ENCODE measurements at places on chromosomes 1 and 21.

- DNase-seq, result peak; percentile 44
Measured at GRCh38 chr1:46246548-46247435, 771 bp upstream of the RAD54L start.

DNA sequence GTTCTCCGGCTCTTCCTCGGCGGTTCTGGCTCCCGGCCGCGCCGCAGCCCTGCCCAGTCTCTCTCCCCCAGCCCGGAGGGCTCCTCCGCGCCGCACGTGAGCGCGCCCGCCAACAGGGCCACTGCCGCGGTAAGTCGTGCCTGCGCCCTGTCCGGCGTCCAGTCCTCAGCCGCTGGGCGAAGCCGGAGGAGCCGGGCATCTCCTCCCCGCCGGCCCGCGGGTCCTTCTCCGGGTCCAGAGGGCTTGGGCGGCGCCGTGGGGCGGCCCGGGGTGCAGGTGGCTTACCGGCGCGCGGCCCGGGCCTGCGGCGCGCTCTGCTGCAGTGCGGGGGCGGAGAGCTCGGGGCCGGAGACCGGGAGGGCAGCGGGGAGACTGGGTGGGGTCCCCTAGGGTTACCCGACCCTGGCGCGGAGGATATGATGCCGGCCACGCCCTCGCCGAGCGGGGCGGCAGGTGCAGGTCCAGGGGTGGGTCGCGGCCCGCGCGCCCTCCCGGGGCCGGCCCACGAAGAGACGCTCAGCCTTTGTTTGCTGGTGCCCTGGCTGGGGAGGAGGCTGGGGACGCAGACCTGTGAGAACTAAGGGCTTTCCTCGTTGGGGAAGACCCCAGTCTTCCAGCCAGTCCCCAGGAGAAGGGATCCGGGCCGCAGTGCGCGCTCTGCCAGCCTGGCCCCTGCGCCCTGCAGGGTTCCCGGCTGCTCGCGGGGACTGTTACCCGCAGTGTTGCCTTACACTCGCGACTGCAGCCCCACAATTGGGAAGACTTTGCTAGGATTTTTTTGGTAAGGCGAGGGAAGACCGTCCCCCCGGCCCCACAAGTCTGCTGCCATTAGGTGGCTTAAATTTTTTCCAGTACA is at the start of gene DOP1B:
DOP1B (plus strand) TSS at position 10 of the 856 bp plus-strand sequence. CDS start 7,910 bp downstream, outside the sequence.
- peak; percentile 23 for DNase-seq

- DNase-seq, result no peak
Measured at GRCh38 chr1:22518379-22518778, 44.9 kb upstream of the EPHA8 start.

GRCh38 chr1:14811573-14811972 is 213.1 kb downstream of the KAZN start:
- no peak for DNase-seq

GRCh38 chr1:218494449-218494852 is 149.3 kb downstream of the TGFB2 start:
- no peak for DNase-seq

DNA sequence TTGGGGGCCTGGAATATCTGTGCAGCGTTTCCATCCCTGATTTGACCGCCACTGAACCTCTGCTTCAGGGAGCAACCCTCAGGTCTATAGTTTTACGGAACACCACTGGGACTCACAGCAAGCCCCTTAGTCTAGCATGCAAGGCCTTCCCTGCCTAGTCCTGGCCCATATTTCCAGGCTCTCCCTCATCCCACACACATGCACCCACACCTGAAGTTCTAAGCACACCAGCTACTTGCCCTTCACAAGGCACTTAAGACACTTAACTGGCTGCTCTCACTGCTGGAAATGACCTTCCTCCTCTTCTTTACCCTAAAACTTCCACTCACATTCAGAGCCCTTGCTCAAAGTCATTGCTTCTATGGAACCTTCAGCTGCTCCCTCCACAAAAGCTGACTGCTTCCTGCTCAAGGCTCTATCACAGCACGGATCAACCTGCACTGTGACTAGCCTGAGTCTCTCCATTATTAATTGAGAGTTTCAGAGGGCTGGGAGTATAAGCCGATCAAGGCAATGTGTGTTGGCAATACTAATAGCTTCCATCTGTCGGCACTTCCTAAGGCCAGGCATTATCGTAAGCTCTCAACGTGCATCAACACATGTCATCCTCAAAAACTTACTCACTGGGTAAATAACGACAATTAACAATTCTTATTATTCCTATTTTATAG is 84.3 kb downstream of the RRAGC start:
- no peak for DNase-seq

DNA sequence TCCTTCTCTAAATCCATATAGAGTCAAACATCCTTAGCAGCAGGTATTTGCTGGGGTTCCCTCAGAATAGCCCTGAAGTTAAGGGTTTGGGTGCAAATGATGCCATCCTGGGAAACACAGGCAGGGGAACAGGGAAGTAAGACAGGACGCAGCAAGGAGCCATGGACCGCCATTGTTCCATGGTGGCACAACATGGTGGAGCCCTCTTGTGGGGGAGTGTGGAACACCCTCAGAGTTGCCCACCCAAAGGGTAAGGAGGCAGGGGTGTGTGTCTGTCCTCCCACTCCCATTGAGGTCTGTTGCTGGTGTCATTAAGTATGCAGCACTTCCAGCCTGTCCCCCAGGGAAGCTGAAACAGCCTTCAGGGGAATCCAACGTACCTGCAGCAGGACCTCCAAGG is 20.4 kb upstream of the RCAN1 start:
- no peak for DNase-seq

- peak; percentile 24 for DNase-seq
Measured at GRCh38 chr1:6348511-6349191, 44.9 kb downstream of the ACOT7 start.

- DNase-seq, result no peak
Measured at GRCh38 chr1:216388558-216388957, 34.7 kb downstream of the USH2A start.

- DNase-seq, result no peak
Measured at GRCh38 chr1:2858676-2859075, 57.2 kb upstream of the TTC34 start.

DNA sequence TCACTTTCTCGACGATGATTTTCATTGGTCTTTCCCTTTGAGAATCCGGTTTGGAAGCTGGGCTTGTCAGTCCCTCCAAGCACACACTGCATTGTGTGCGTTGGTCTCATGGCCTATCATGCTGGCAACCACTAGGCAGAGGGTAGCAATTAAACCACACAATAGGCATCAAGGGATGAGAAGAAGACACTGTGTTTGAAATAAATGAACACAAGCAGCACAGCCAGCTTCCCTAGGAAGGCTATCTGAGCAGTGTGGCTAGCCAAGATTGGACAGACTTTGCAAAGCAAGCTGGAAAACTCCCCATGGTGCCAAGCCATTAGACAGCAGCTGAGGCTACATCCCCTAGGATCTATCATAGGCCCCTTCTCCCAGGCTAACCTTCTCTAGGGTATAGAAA is 288.7 kb downstream of the NUF2 start:
- no peak for DNase-seq

DNA sequence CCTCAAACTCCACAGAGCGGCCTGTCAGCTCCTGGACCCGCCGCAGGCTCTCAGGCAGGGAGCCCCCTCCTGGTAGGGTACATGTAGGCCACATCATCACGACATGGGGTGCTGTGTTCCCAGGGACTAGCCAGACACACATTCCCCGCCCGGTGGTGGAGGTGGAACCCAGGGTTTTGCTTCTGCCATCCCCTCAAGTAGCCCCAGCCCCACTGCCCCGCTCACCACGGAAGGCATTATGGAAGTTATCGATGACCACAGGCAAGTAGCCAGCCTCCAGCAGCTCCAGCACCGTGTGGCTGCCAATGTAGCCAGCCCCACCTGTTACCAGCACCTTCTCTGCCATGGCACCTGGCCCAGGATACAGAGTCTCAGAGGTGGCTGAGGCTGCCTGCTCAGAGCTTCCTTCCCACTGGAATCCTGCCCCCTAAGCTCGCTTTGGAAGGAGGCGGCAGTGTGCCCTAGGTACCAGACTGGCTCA is 1.9 kb downstream of the GALE start:
- DNase-seq, result no peak

- DNase-seq, result no peak
Measured at GRCh38 chr21:37006486-37007291, at the start of gene RIPPLY3. RIPPLY3 (plus strand) TSS chr21:37006702; CDS start chr21:37006773, 71 bp downstream.

GRCh38 chr1:157045250-157046218 is at the start of gene ARHGEF11:
ARHGEF11 (minus strand) TSS chr1:157045742; CDS start chr1:157044330, 1,412 bp downstream.
- DNase-seq, result peak; percentile 1

- DNase-seq, result no peak
Measured at GRCh38 chr1:109864930-109865612, 45.6 kb upstream of the CSF1 start.

DNA sequence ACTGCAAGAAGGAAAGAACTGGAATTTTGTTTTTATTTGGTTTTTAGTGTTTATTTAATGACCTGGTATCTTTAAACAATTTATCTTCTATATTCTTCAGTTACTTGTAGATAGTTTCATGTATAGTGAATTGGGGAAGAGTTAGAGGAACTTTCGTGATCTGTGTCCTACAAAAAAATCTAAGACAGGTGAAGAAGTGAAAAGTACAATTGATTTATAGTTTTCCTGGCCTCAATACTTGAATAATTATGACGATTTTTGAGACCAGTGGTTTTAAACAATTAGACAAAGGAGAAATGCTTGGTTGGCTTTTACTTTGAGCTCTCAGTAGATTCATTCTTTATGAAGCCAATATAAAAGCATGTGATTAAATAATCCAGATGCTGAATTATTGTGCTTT is 7.5 kb downstream of the MIER1 start:
- DNase-seq, result no peak

DNA sequence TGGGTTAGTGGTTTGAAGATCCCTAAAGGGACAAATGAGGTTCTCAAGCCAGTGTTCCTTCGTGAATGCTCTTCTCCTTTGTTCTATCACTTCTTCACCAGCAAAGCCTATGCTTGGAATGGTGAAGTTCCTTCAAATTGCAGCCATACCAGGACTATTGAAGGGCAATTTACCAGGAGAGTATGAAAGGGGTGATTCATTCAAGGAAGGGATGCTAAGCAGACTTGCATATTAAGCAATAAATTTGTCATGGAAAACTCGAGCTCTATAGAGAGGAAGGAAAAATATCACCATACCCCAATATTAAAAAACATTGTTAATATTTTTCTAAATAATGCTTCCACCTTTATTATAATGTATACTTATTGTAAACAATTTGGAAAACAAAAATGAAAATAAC is 9.3 kb upstream of the TSNAX start:
- DNase-seq, result no peak

DNA sequence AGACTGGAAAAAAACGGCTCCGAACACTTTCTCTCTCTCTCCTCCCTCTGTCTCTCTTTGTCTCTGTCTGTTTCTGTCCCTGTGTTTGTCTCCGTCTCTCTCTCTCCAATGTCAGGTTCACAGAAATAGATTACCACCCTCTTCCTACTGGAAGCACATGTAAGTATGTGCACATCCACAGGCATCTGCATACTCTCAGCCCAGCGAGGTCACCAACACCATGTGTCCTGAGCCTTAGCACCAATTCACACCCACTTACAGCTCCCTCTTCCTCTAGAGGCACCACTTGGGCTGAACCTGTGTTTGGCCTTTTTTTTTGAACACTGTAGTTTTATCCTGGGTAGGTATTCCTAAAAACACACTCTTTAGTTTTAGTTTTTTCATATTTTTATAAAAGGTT is 130.5 kb downstream of the ETS2 start:
- no peak for DNase-seq

DNA sequence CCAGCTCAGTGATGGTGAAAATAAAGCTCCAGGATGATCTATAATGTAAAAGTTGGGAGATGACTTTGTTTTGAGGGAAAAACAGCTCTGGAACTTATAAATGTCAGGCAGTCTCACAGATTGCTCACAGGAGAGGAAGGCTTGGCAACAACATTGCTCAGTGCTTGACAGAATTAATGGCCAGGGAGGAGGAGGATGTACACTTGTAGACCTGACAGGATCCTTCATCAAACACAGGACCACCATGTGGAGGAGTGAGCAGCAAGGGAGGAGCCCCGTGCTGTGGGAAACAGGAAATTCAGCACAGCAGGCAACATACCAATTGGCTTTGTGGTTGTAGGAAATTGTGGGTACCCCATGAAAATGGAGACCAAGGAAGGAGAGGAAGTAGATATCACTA is 291.8 kb upstream of the CAMK1G start:
- DNase-seq, result no peak

DNA sequence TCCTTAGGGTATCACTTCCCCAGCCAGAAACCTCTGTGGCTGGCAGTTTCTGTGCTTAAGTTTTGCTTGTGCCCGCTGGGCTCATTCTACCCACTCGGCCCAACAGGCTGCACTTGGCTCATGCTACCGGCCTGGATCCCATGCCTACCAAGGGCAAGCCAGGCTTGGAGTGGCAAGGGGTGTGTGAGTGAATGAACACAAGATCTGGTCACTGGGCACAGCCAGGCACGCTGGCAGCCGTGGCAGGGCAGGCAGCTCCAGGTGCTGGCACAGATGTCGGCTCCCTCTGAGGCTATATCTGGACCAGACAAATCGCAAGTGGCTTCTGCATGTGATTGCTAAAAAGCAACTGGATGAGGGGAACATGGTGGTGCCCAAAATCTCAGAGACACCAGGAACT is 740.5 kb upstream of the B3GALT2 start:
- DNase-seq, result no peak

- DNase-seq, result no peak
Measured at GRCh38 chr1:116449578-116449977, 76.5 kb downstream of the ATP1A1 start.

DNA sequence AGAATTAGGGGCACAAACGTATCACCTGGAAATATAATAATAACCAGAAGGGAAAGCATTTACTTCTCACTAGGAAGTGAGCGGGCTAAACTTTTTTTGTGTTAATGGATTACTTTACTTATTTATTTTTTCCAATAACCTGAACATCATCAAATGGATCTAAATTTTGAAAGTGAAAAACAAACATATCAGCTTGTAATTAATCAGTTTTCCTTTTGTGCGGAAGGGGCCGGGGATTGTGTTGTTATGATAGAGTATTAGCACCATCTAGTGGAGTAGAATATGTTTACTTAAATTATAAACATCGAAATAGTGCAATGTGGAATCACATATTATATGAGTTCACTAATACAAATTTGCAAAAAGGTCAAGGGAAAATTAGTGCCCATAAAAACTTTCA is 9.0 kb downstream of the CFH start:
- no peak for DNase-seq

All from stimulated activated CD8-positive, alpha-beta memory T cell treated with anti-CD3 and anti-CD28 coated beads, Interleukin-12 subunit alpha, Interleukin-12 subunit beta, amount 100 ng/mL, for 4 hours (primary cell).